SK-N-MC (cell line): ENCODE measurements at places on chromosomes 16 and 17.

DNA sequence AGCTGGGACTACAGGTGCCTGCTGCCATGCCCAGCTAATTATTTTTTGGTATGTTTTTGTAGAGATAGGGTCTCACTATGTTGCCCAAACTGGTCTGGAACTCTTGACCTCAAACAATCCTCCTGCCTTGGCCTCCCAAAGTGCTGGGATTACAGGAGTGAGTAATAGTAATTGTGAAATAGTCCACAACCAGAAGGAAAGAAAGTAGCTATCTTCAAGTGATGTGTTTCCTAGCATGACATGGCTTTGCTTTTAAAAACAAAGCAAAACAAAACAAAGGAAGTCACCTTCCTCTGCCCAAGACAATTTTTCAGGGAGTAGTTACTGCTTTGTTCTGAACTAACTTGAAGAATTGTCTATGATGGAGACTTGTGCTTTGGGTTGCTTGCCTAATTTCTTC, 27.0 kb downstream of the ATP6V0A1 start:
- DNase-seq: no peak

- DNase-seq: no peak
These were observed 7.7 kb downstream of the ATXN2L start for GRCh38 chr16:28830531-28830930.

GRCh38 chr16:70466805-70467076, 12.3 kb downstream of the FCSK start:
- no peak for DNase-seq

GRCh38 chr17:31787857-31788570, 71.0 kb downstream of the COPRS start:
- no peak for DNase-seq

DNA sequence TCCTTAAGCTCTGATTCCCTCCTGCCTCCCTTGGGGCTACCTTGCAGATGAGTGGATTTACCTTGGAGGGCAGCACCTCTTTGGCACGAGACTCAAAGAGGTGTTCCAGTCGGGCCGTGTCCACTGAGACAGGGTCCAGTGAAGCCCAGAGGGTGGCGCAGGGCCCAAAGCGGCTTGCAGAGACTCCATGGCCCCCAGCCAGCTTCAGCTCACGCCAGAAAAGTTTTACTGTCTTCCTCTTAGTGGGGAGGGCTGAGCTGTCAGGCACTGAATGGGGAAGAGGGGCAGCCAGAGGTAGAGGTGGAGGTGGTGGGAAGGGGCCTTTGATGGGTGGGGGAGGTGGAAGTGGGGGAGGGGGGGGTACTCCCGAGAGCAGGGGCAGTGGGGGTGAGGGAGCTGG, 6.7 kb downstream of the TMEM208 start:
- DNase-seq: no peak

- DNase-seq: no peak
These were observed 19.0 kb downstream of the PIK3R5 start for GRCh38 chr17:8946476-8946875.

DNA sequence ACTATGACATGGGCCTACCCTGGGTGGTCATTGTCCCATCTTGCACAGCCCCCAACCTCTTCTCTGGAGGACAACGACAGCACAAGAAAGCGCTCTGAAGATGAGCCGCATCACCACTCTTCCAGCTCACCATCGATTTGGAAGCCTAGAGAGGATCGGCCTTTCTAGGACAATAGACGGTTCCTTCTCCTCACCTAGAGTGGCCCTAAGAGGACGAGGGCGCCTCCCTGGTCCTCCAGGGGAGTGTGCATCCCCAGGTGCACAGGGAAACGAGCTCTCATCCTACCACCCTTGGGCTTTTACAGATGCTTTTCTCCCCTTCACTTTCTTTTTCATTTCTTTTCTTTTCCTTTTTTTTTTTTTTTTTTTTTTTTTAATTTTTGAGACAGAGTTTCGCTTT, 20.3 kb upstream of the SLC52A1 start:
- no peak for DNase-seq

DNA sequence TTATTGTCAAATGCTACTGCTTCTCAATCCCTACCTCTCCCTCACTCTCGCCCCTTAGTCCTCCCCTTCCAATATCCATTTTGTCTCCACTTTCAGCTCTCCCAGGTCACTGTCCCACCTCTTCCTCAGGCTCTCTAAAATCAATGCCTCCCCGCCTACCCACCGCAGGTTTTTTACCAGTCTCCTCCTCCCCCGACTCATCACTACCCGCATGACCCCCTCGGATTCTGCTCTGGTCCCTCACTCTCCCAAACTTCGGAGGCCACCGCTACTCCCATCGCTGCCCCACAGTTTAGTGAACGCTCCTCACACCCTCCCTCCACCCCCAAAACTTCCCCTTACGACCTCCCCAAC, 513 bp downstream of the CRLF3 start:
- no peak for DNase-seq

DNA sequence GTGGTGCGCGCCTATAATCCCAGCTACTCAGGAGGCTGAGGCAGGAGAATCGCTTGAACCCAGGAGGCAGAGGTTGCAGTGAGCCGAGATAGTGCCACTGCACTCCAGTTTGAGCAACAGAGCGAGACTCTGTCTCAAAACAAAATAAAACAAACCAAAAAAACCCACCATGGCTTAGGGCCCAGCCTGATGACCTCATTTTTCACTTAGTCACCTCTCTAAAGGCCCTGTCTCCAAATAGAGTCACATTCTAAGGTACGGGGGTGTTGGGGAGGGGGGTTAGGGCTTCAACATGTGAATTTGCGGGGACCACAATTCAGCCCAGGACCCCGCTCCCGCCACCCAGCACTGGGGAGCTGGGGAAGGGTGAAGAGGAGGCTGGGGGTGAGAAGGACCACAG, 1.4 kb upstream of the STH start:
- no peak for DNase-seq

DNA sequence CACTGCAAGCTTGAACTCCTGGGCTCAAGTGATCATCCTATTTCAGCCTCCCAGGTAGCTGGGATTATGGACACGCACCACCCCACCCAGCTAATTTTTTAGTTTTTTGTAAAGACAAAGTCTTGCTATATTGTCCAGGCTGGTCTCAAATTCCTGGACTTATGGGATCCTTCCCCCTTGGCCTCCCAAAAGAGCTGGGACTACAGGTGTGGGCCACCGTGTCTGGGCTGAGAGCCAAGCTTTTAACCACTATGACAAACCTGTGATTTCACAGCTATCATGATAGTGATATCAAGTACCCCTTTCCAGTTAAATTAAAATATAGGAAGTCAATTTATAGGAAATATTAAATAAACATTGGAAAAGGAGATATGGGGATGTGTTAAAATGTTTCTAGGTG, 74.6 kb upstream of the IRX6 start:
- no peak for DNase-seq
